GM03348 (cell line): ENCODE measurements at places on chromosomes 5 and 9.
A peak's percentile ranks its signal among the peaks of the same experiment; 100 is the strongest.

DNA sequence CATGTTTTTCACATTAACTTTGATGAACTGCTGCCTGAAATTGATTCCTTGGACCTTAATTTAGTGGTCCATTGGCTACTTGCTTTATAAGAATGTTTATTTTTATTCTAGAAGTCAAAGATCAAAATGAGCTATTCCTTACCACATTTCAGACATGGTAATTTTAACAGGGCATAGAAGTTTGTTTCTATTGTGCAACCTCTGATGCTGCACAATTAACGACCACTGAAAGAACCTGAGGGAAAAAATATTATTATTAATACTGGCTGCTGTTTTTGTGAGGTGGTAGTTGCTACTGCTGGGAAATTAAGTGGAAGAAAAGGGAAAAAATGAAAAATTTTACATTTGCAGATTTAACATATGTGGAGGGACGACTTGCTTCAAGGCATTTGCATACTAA, 37.9 kb upstream of the RAB3C start:
- no peak for DNase-seq

- no peak for DNase-seq
Observed at GRCh38 chr9:102609461-102609860, 385.7 kb upstream of the CYLC2 start.

DNA sequence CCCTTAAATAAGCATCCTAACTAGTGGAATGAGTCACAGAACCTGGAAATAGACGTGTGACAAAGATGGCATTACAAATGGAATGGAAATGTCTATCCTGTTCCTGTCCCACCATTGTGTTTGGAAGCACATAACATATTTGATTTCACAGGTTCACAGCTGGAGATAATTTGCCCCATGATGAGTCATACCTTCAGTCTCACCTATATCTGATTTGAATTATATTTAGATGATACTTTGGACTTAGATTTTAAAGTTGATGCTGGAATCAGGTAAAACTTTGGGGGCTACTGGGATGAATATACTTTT, 92.5 kb downstream of the CEMIP2 start:
- DNase-seq: no peak

DNA sequence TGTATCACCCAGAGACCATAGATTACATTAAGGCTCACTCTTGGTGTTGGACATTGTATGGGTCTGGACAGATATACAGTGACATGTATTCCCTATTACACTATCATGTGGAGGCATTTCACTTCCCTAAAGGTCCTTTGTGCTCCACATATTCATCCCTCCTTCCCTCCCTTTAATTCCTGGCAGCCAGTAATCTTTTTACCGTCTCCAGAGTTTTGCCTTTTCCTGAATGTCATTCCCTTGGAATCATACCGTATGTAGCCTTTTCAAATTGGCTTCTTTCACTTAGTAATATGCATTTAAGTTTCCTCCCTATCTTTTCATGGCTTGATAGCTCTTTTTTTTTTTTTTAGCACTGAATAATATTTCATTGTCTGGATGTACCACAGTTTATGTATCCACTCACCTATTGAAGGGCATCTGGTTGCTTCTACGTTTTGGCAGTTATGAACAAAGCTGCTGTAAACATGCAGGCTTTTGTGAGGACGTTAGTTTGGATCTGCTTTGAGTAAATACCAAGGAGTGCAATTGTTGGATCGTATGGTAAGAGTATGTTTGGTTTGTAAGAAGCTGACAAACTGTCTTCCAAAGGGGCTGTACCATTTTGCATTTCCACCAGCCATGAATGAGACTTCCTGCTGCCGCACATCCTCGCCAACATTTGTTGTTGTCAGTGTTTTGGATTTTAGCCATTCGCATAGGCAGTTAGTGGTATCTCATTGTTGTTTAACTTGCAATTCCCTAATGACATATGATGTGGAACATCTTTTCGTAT, 122.1 kb upstream of the SMIM23 start:
- no peak for DNase-seq

DNA sequence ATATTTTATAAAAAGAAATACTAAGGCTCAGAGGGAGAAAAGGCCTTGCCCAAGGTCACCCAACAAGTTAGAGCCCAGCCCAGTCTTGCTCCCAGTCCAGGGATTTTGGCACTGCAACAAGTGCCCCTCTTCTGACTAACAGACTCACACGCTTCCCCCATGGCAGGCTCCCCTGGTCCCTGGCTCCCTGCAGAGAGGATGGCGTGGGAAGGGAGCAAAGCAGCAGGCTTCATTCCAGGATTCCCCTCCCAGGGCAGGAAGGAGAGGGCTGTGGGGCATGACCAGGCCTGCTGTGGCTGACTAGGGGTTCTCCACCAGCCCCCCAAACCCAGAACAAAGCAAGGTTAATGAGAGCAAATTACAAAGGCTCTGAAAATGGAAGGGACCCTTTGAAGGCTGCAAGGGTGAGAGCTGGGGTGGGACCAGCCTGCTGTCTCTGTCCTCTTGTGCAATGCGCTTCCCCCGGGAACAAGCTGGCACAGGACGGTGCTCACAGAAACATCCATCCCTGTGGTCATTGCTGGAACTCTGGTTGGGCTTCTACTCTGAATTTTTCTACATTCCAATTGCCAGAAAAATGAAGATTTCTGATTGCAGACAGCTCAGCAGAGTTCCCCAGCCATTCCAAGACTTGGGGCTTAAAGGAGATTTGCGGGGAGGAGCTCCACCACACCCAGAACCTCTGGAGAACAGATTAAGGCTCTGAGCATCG, 37.1 kb upstream of the FAT2 start:
- DNase-seq: peak; percentile 85

- DNase-seq: no peak
Observed at GRCh38 chr5:58268268-58268667, 191.6 kb downstream of the PLK2 start.

DNA sequence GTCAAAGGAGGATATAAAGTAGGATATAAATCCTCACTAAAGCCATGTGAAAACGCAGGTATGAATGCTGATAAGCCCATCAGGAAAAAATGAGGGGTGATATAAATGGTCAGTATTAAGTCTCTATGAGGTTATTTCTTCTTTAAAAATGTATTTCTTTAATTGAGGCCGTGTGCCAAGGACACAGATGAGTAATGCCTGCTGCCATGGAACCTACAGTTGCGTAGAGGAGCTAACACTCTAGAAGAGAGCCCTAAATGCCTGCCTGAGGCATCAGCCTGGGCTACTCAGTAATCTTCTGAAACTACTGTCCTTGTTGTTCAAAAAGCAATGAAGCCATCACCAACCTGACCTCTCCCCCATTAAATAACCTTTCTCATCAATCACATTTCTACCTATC, 84.9 kb downstream of the KLHL3 start:
- no peak for DNase-seq

DNA sequence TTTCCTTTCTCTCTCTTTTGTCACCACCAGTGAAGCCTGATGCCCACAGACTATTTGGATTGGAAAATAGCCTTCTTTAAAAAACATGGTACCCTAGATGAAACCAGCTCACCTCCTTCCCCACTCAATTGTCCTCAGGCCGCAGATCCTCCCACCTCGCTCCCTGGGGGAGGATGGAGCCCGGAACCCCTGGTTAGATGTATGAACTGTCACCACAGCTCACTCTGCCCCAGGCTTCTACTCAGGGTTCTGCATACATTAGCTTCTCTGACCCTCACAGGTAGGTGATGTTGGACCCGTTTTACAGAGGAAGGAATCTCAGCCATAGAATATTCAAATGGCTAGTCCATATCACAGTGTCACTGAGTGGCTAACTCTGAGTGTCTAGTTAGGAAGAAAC, 1.8 kb downstream of the MAMDC2 start:
- DNase-seq: no peak
